ENCODE measurements at places on chromosomes 16 and 17. TPM values are rescaled to one million over a fixed set of nuclear protein-coding genes. Genes with fewer than 3 reads are reported as not detected.
A peak's percentile ranks its signal among the peaks of the same experiment; 100 is the strongest.

The MMP15 gene
- 0.19 TPM for total RNA-seq

The P2RX5 gene
- total RNA-seq: 22.0 TPM

The ABR gene
- 71.4 TPM for total RNA-seq

The B4GALNT2 gene
- total RNA-seq: 0.02 TPM

The APOH gene
- total RNA-seq: not detected

The NDE1 gene
- total RNA-seq: 117 TPM

The IGSF6 gene
- 0.45 TPM for total RNA-seq

The DHRS7C gene
- not detected for total RNA-seq

The DNASE1 gene
- total RNA-seq: 22.0 TPM

The GCGR gene
- 0.26 TPM for total RNA-seq

The PABPN1L gene
- not detected for total RNA-seq

The RUNDC3A gene
- total RNA-seq: 0.53 TPM

The CNTNAP4 gene
- not detected for total RNA-seq

The RAB11FIP4 gene
- 21.7 TPM for total RNA-seq

- no peak for ATAC-seq
Measured at GRCh38 chr16:73071131-73071940, 23.4 kb upstream of the ZFHX3 start.

- no peak for ATAC-seq
Measured at GRCh38 chr16:86810062-86810461, 231.7 kb downstream of the FOXL1 start.

DNA sequence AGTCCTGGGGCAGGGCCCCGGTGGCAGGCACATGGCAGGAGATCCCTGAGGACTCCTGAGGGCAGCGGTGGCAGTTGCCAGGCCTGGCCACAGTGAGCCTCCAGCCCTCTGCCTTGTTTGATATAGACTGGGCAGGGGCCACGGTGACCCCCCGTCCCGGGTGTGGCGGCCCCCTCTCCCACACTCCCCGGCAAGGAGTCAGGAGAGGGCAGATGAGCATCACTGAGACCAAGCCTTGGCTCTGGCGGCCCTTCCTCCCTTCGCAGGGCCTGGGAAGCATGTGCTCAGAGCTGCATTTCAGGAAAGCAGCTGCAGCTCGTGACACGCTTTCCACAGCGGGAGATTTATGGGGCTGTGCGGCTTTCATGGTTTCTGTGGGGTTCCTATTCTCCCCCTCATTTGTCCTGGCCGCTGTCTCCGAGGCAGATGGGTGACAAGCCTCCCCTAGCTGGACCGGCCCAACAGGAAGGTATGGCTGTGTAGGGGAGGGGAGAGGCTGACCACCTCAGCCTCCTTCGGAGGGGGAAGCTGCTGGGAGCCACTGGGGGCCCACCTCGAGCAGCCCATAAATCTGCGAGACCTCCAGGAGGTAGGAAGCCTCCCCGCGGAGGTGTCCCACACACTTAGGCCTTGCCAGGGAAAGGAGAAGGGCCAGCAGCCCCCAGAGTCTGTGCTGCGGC lies 211.4 kb downstream of the NTN1 start:
- no peak for ATAC-seq

- ATAC-seq: no peak
Measured at GRCh38 chr17:80943346-80944145, 48.1 kb upstream of the CHMP6 start.

GRCh38 chr16:69106491-69107315 lies 1.2 kb downstream of the HAS3 start:
- no peak for ATAC-seq

DNA sequence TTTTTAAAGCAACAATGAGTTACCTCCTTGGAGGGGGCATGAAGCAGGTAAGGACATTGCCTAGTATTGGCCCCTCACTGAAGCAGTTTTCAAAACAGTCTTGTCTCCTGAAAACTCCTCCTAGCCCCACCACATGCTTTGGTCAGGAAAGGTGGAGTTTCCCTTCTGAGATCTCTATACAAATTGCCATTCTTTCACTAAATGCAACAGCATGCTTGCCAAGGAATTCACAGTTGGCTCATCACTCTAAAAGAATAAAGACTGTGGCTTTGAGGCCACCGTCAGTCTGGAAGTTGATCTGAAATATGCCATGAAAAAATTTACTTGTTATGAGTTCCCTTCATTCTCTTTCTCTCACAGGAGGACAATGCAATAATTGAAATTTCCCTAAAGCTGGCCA lies 4.2 kb downstream of the TTC19 start:
- ATAC-seq: no peak

GRCh38 chr17:80649672-80650330 lies 105.2 kb downstream of the RPTOR start:
- ATAC-seq: peak; percentile 85

DNA sequence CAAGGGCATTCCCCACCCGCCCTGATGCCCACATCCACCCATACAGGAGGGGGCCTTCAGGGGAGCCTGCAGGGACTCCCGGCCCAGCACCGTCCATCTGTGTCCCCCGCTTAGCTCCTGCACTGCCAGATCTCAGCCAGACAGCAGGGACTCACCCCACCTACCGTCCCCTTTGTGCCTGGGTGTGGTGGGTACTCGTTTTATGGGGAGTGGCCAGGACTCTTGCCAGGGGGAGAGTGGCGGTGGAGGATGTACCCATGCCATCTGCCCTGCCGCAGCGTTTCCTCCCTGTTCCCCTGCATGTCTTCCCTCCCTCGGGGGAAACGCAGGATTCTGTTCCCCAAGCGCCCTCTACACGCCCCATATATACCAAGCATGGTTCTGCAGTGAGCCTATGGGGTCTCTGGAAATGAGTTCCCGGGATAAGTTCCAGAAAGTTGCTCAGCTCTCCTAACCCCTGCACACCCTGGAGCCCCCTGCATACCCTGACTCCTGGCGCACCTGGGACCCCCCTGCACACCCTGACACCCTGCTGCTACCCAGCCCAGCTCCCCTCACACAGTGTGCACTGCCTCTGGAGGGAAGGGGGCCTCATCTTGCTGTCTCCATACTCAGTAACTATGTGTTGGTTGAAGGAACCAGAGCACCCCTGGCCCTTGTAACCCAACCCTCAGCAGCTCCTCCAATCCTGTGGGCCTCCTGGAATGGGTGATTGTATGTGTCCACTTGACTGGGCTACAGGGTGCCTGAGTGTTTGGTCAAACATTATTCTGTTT lies 4.2 kb upstream of the MAFG start:
- no peak for ATAC-seq

GRCh38 chr16:12819126-12820117 lies 15.7 kb upstream of the CPPED1 start:
- ATAC-seq: peak; percentile 83

DNA sequence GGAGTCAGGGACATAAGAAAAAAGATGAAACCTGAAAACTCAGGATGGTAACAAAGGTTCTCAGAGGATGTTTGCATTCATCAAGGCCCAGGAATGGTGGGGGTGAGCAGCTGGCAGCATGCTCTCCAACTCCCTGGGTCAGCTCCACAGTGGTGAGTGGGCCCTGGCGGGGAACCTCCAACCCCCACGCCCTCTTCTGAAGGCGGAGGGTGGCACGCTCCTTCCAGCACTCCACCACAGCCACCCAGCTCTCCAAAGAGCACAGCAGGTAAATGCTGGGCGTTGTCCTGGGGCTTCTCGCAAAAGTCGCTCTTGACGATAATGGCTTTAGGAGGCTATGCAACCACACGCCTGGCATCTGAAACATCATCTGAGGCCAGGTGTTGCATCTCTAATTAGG lies 173.8 kb downstream of the C16orf78 start:
- no peak for ATAC-seq

DNA sequence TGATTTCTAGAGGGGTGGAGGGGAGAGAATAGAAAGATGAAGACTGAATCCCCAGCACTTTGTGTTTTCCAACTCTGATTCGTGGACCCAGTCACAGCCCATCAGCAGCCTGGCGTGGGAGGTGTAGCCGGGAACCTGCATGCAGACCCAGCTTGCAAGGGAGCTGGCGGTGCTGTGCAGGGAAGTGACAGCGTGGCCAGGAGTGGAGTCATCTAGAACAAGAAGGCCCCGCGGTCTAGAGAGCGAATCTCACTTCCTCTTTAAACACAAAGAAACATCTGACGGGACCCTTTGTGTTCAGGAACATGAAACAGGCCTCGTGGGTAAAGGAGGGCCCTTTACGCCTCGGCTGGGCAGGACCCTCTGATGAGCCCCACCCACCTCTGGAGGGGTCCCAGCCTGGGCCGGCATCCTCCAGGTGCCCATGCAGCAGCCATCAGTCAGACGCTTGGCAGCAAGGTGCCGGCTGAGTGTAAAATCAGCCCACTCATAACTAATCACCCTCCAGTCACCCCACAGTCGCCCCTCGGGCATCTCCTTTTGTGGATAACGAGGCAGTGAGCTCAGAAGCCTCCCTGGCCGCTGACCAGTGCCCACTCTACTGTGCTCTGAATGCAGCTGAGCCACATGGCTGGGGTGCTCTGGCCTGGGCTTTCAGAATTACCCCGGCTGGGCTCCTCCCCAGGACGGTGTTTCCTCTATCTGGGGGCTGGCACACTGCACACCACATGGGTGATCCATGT lies 4.4 kb downstream of the SNAI3 start:
- peak; percentile 73 for ATAC-seq

DNA sequence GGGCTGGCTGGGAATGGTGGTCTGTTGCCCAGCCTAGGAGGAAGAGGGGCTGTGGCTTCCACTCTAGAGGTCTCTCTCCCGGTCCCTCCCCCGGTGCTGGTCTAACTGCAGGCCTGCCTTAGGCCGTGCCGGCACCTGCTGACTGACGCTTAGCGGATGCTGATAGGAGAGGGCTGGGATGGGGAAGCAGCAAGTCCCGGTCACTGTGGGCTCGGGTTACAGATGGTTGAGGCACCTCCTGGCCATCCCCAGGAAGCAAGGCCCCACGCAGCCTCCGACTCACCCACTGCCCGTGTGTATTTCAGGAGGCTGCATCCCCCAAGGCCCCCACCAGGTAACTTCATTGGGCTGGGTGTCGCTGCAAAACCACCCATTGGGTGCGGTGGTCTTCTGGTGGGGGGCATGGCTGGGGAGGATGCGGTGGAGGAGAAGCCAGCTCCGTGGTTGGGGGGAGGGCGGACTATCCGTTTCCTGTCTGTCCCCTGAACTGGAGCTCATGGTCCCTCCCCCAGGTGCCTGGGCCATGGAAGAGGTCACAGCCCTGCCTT lies 278.9 kb downstream of the SEC14L1 start:
- no peak for ATAC-seq

- ATAC-seq: no peak
Measured at GRCh38 chr17:63138713-63139112, 172.7 kb downstream of the TANC2 start.

DNA sequence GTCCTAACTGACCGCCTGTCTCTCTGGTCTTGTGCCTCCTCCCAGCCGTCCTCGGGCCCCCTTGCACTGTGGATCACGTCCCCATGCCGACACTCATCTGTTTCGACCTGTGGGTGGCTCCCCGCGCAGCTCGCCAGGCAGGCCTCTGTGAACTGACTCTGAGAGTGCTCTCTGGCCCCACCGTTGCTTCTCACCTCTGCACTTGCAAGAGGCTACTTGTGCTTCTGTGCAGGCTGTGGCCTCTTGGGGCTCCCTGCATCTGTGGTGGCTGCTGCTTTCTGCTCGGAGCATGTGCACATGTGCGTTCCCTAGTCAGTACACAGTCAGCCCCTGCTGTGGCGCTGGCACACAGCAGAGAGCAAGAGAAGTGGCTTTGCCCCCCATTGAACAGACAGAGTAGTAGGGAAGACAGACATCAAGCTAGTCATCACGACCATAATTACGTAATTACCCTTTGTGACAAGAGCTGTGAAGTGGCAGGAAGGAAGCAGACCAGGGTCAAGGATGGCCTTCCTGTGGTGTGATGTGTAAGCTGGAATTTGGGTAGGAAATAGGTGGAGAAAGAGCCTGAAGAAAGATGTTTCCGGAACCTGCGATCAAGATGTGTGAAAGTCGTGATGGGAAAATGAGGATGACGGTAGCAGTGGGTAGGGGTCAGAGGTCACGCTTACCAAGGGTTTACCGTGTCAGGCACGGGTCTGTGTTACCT lies 256.0 kb upstream of the CACNG5 start:
- ATAC-seq: no peak

GRCh38 chr16:75265911-75266701 lies 14.7 kb upstream of the BCAR1 start:
- ATAC-seq: peak; percentile 39

DNA sequence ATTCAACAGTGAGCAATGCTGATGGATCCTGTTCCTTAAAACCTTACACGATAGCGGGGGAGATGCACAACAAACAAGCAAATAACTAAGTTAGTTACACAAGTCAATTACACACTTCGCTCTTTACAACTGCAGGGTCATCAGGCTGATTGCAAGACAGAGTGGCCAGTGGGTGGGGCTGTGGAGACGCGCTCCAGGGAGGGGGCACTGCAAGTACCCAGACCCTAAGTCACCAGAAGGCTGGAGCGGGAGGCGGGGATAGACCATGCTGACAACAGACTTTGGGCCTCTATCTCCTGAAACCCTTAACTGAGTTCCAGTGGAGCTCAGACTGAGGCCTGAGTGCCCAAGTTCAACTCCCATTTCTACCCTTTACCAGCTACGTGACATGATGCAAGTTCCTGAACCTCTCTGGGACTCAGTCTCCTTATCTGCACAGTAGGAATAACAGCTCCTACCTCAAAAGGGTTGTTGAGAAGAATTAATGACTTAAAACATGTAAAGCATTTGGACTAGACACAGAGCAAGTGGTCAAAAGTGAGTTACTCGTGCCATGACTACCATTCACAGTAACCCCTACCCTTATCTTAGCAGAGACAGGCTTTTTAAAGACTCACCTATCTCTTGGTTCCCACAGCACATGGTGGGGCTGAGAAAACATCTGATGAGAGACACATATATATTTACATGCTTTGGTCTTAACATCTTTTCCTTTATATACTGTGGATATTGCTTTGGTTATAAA lies 10.4 kb downstream of the CPPED1 start:
- ATAC-seq: no peak
